NCI-H446 (cell line): ENCODE measurements at places on chromosomes 2 and 18.

GRCh38 chr2:38549071-38549704, 53.5 kb downstream of the HNRNPLL start:
- DNase-seq = no peak

GRCh38 chr2:11788461-11789124, 42.2 kb downstream of the LPIN1 start:
- DNase-seq = no peak

DNA sequence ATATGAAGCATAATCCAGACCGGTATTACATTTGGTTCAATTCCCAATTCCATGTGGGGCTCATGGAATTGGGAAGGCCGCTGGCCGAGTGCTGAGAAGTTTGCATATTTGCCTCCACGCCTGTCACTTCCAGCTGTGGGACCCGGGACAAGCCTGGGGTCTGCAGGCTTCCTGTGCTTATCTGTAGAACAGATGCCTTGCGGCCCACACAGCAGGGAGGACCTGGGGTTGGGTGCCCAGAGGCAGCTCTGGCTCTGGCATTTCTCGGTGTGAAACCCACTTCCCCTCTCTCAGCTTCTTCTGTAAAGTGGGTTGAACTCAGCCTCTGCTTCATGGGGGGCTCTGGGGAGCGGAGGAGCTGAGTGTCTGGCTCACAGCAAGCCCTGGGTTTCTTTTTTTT, 97.9 kb downstream of the SH3BP4 start:
- no peak for DNase-seq

DNA sequence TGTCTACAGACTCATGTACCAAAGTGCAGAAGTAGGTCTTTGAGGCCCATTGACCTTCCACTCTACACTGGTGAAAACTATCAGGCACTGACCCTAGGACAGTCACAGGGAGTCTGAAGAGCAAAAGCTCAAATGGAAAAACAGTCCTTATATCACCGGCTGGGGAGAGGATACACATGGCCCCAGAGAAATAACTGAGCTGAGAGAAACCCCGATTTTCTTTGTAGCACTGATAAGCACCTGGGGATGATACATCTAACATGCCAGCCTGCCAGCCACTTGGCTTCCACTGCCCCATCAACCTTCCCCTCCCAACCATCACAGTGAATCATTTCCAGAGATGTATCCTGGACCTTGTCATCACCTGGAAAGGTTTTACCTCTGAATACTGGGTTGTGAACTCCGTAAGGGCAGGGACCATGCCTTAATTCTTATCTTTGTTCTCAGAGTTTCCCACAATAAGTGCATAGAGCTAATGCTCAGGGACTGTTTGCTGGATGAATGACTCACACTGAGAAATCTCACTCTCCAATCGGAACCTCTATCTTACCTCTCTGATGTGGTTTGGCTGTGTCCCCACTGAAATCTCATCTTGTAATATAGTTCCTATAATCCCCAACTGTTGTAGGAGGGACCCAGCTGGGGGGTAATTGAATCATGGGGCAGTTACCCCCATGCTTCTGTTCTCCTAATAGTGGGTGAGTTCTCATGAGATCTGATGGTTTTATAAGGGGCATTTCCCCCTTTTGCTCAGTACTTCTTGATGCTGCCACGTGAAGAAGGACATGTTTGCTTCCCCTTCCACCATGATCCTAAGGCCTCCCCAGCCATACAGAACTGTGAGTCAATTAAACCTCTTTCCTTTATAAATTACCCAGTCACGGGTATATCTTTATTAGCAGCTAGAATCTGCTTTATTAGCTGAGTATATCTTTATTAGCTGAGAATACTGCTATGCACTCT, 37.1 kb downstream of the EVA1A start:
- no peak for DNase-seq

DNA sequence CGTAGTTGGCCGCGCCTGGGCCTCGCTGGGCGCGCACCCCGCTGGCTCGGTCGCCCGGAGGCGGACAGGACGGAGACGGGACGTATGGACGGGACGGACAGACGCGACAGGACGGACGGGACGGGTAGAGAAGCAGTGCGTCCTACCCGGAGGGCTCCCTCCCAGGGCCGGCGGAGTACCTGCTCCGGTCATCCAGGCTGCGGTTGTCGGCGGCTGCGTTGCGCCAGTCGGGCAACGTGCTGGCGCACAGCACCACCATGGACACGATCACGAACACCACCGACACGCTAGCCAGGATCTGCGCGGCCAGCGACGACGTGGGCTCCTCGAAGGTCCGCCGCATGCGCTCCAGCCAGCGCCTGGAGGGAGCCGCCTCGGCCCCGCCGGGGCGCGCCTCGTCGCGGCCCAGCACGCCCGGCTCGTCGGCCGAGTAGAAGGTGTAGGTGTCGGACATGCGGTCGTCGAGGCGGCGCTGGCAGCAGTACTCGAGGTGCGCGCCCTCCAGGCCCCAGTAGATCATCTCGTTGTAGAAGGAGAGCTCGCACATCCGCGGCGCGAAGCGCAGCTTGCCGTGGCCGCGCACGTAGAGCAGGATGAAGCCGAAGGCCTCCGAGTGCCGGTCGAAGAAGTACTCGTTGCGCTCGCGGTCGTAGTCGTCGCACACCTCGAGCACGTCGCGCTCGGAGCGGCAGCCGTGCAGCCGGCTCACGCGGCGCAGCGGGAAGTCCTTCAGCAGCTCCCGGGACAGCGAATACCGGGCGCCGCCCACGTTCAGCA, 903 bp downstream of the KCNG3 start:
- no peak for DNase-seq

DNA sequence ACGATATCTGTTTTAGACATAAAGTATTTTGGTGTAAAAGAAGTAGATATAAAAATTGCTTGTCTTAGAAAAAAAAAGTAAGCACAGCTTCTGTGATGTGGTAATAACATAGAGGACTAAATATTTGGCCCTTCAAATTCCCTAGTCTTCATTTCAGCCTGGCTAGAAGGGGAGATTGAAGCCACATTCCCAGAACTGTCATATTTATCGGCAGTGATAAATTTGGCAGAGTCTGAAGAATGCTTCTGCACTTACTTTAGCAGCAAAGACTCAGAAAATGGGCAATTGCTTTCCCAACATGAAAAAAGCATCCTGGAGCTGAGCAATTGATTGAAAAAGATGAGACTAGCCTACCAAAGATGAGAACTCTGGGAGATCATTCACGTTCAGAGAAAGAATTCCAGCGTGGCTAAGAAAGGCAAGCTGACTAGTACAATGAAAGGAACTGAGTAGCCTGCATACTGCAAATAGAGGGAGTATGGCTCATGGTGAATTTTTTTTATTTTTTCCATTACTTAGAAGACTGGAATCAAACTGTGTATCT, 278.7 kb upstream of the KLHL29 start:
- DNase-seq = no peak

DNA sequence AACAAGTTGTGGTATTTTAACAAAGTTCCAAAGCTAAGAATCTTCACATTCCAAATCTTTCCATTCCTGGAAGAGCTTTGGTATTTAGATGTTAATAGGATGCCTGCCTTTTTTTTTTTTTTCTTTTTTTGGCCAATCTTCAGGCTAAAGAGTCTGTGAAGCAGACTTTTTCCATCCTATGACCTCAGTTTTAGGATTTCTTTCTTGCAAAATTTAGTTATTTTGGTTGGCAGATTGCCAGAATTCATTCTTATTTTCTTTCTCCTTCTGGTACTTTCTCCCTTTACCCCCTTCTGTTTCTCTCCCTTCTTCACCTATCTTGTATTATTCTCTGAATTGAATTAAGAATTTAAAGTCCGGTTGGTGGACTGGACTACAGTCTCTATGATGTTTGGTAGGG, 217.8 kb upstream of the REV1 start:
- peak; percentile 32 for DNase-seq

DNA sequence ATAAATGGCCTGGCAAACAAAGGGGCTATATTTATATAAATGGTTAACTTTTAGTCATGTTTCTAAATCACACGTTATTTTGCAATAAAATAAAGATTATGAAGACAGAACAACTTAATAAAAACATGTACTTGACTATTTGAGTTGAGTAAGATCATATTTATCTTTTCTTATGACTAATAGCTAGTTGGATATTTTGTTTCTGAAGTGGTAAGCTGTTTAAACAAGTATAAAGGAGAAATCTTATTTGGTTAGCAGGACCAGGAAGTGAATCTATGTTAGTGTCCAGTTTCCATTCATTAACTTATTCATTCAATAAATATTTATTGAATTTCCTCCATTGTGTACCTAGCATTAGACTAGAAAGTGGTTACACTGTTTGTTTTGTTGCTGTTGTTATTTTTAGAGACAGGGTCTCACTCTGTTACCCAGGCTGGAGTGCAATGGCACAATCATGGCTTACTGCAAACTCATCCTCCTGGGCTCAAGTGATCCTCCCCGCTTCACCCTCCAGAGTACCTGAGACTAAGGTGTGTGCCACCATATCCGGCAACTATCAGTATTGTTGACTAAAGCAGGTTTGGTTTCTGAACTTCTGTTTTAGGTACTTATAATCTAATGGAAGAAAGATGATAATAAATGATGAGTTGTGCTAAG, 312.6 kb downstream of the DPP10 start:
- DNase-seq = no peak

GRCh38 chr18:31398191-31398590, 21.6 kb downstream of the DSG4 start:
- no peak for DNase-seq
